ENCODE measurements at places on chromosomes 4 and X.

- H3K27me3 ChIP-seq: no peaks in the 10 kb centered on the region
- no peaks in the 10 kb centered on the region for H3K36me3 ChIP-seq
- no peak overlapping the region for H3K27ac ChIP-seq
- no peaks in the 10 kb centered on the region for H3K4me1 ChIP-seq
Observed at GRCh38 chrX:118963159-118963558, 11.3 kb upstream of the LONRF3 start.

DNA sequence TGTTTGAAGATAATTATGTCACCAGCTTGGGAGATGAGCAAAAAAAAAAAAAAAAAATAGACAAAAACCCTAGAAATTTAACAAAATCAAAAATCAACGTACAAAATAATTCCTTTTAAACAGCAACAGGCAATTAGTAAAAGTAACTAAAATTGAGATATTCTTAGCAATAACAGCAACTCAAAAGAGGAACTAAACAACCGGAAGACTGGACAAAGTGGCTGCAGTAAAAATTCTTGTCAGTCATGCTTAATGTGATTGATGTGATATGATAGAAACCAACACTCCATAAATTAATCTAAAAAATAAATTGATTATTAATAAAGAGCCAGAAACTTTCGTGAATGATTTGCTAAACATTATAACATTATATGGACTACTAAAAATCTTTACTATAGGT lies 1534.6 kb upstream of the AGA start:
- no peaks in the 10 kb centered on the region for H3K4me1 ChIP-seq
- no peak overlapping the region for H3K4me3 ChIP-seq
- H3K27ac ChIP-seq: no peak overlapping the region
- no peaks in the 10 kb centered on the region for H3K27me3 ChIP-seq
- H3K36me3 ChIP-seq: no peaks in the 10 kb centered on the region
- DNase-seq: no peak

GRCh38 chr4:121989715-121990114 lies 37.9 kb upstream of the TRPC3 start:
- H3K27ac ChIP-seq: no peak overlapping the region
- no peaks in the 10 kb centered on the region for H3K36me3 ChIP-seq
- no peak overlapping the region for H3K4me3 ChIP-seq
- no peaks in the 10 kb centered on the region for H3K4me1 ChIP-seq

DNA sequence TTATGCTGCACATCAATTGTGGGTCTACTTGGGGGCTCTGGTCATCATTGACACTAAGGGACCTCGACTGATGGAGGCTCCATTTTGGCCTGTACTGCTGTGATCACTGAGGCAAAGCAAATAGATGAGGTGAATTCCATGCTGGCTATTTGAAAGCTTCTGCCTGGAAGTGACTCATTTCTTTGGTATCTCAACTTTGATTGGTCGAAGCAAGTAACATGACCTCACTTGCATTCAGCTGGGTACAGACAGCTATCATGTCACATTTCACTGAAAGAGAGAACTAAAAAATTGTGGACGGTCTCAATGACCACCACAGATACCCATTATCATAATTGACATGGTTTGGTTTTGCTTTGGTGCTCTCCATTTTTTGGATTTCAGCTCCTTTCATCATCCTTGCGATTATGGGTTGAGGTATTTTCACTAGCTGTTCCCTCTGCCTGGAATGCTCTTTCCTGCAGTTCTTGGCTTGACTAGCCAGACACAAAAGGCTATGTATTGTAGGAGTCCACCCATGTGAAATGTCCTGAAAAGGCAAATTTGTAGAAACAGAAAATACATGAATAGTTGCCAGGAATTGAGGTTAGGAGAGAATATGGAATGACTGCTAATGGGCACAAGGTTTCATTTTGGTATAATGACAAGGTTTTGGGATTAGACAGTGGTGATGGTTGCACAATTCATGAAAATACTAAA lies 369.2 kb upstream of the LCORL start:
- H3K4me3 ChIP-seq: no peak overlapping the region
- no peaks in the 10 kb centered on the region for H3K27me3 ChIP-seq
- no peaks in the 10 kb centered on the region for H3K4me1 ChIP-seq

GRCh38 chr4:17500574-17500973 lies 11.3 kb downstream of the QDPR start:
- no peak overlapping the region for H3K27ac ChIP-seq
- no peak for DNase-seq
- H3K27me3 ChIP-seq: no peaks in the 10 kb centered on the region
- H3K36me3 ChIP-seq: peaks cover 43% of the 10 kb centered on the region
- H3K4me1 ChIP-seq: no peaks in the 10 kb centered on the region

DNA sequence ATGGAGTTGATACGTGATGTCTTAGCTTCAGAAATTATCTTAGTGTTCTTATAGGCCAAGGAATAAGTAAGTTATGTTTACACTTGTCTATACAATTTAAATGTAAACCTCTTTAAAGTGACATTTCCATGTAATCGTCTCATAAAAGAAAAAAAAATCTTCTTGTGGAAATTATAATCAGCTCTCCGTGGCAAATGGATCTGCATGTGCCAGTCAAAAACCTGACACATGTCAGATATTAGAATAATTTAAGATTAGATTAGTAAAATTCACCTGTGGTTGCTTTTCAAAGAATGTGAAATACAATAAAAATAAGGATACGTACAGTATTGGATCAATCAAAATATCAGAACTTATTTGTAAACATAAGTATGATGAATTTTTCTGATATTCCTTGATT lies 263.9 kb downstream of the ADAMTS3 start:
- no peaks in the 10 kb centered on the region for H3K27me3 ChIP-seq
- H3K4me1 ChIP-seq: no peaks in the 10 kb centered on the region
- no peaks in the 10 kb centered on the region for H3K36me3 ChIP-seq
- H3K27ac ChIP-seq: no peak overlapping the region
- DNase-seq: no peak

- peak overlapping the region; percentile 37 for H3K4me3 ChIP-seq
- H3K36me3 ChIP-seq: no peaks in the 10 kb centered on the region
- H3K27me3 ChIP-seq: no peaks in the 10 kb centered on the region
Observed at GRCh38 chr4:184097241-184097605, 120.5 kb downstream of the ENPP6 start.

DNA sequence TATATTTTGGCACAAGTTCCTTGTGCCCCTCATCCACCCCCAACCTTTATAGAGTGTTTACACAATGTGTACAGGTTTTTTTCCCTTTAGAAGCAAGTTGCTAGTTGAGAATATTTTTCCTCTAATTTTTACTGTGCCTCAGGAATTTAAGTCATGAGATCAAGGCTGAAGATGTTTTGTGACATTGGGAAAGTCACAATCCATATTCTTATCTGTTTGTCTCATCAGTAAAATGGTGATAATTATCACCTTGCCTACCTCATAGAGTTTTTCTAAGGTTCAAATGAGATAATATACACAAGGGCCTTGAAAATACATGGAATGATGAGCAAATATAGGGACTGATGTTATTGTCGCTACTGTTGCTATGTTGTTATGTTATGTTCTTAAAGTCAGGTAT lies 109.6 kb upstream of the DIAPH2 start:
- DNase-seq: no peak
- no peaks in the 10 kb centered on the region for H3K27me3 ChIP-seq
- no peaks in the 10 kb centered on the region for H3K36me3 ChIP-seq
- no peak overlapping the region for H3K4me3 ChIP-seq
- no peaks in the 10 kb centered on the region for H3K4me1 ChIP-seq

DNA sequence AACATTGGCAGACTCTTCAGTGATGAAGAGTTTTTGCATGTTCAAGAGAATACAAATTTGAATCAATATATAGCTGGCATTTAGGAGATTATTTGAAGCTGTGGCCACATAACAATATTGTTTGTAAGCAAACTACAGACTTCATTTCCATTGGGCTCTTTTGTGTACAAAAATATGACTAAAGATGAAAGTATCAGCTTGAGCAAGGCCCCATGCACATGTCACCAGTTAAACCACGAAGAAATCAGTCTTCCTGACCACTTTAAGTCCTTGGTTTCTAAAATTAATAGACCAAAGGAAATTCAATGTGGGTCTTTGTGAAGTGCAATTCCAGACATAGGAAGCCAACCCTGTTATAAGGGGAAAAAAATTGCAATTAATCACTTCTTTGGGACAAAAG lies 1664.6 kb upstream of the ADGRL3 start:
- no peaks in the 10 kb centered on the region for H3K36me3 ChIP-seq
- H3K27me3 ChIP-seq: no peaks in the 10 kb centered on the region
- H3K4me1 ChIP-seq: no peaks in the 10 kb centered on the region
- H3K4me3 ChIP-seq: no peak overlapping the region

- H3K4me3 ChIP-seq: no peak overlapping the region
- no peak overlapping the region for H3K27ac ChIP-seq
- DNase-seq: no peak
Observed at GRCh38 chr4:109945056-109945455, 32.4 kb downstream of the EGF start.

- no peaks in the 10 kb centered on the region for H3K4me1 ChIP-seq
- H3K27me3 ChIP-seq: no peaks in the 10 kb centered on the region
- DNase-seq: no peak
- H3K4me3 ChIP-seq: no peak overlapping the region
- no peaks in the 10 kb centered on the region for H3K36me3 ChIP-seq
- H3K27ac ChIP-seq: no peak overlapping the region
Observed at GRCh38 chrX:26909728-26910127, 553.4 kb downstream of the PPP4R3C start.

- H3K4me3 ChIP-seq: no peak overlapping the region
- no peaks in the 10 kb centered on the region for H3K27me3 ChIP-seq
- H3K36me3 ChIP-seq: no peaks in the 10 kb centered on the region
- no peak for DNase-seq
- peak overlapping the region; percentile 61 for H3K27ac ChIP-seq
- H3K4me1 ChIP-seq: no peaks in the 10 kb centered on the region
Observed at GRCh38 chrX:22300130-22300529, 27.4 kb downstream of the CBLL2 start.

DNA sequence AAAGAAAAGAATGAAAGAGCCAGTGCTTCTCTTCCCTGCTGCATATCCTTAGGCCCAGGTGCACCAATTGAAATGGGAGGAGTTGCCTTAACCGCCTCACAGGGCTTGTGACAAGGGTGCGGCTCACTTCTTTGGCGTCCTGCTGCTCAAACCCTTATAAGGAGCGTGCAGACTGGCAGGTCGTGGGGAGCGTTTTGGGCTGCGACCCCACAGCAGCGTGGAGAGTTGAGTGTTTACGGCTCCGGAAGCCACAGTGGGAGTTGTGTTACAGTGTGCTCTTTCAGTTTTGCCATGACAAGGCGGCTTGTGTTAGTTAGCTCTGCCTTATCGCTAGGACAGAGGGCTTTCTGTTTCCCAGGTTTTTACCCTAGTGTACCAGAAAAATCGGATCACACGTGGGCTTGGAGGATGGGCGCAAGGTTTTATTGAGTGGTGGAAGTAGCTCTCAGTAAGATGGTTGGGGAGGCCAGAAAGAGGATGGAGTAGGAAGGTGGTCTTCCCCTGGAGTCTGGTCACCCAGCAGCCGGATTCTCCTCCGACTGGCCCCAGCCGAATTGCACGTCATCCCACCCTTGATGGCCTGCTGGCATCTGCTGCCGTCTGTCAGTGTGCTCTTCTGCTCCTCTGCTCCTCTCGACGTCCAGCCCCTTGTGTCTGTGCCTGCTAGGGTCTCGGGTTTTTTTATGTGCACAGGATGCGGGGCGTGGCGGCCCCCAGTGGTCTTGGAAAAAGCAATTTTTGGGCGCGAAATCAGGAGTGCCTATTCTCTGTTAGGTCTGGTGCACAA lies 718.9 kb downstream of the ARAP2 start:
- H3K27me3 ChIP-seq: no peaks in the 10 kb centered on the region
- no peaks in the 10 kb centered on the region for H3K4me1 ChIP-seq
- no peaks in the 10 kb centered on the region for H3K36me3 ChIP-seq
- no peak overlapping the region for H3K27ac ChIP-seq

DNA sequence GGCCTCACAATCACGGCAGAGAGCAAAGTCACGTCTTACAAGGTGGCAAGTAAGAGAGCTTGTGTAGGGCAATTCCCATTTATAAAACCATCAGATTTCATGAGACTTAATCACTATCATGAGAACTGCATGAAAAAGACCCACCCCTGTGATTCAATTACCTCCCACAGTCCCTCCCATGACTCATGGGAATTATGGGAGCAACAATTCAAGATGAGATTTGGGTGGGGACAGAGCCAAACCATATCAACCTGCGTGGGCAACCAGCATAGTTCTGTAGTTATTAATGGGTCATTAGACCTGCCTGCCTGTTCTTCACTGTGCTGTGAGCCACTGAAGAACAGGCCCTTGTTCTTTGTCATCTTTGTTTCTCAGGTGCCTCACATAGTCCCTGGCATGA lies 593.7 kb upstream of the BOD1L1 start:
- H3K4me3 ChIP-seq: no peak overlapping the region
- H3K4me1 ChIP-seq: no peaks in the 10 kb centered on the region
- DNase-seq: no peak
- no peaks in the 10 kb centered on the region for H3K36me3 ChIP-seq
- no peak overlapping the region for H3K27ac ChIP-seq

- DNase-seq: no peak
- H3K4me1 ChIP-seq: no peaks in the 10 kb centered on the region
- no peak overlapping the region for H3K27ac ChIP-seq
- no peaks in the 10 kb centered on the region for H3K36me3 ChIP-seq
- H3K4me3 ChIP-seq: no peak overlapping the region
Observed at GRCh38 chrX:39157796-39158195, 356.5 kb downstream of the MID1IP1 start.

GRCh38 chrX:46710927-46711623 lies 47.8 kb downstream of the SLC9A7 start:
- H3K4me1 ChIP-seq: no peaks in the 10 kb centered on the region
- DNase-seq: no peak
- no peaks in the 10 kb centered on the region for H3K36me3 ChIP-seq
- no peak overlapping the region for H3K27ac ChIP-seq
- H3K27me3 ChIP-seq: no peaks in the 10 kb centered on the region

DNA sequence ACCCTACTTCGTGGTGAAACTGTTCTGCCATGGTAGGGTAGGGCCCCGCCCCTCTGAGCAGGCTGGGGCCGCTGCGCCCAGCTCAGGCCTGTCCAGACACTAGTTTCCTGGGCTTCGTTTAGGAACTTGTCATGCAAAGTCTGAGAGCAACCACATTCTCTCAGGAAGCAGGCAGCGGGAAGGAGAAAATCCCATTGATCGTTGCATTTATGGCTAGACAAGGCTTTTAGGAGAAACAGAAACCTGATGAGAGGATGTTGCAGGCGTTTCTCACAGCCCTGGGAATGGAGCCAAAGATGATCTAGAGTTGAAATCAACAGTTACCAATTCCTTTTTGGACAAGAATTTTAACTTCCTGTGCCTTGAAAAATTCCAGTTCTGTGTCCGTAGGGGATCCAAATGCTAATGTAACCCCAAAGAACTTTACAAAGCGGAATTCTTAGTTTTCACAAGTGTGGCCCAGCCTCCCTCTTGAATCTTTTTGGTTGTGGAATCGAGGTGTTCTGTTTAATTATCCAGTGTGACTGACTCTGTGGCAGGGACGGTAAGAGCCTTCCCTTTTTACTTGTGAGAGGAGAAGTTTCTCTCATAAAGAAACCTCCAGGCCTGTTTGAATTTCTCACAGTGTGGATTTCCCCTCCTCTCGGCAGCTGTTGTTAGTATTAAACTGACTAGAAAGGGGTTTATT lies 4.5 kb upstream of the CXCL9 start:
- H3K27me3 ChIP-seq: no peaks in the 10 kb centered on the region
- H3K27ac ChIP-seq: peak overlapping the region; percentile 46
- no peak overlapping the region for H3K4me3 ChIP-seq
